ENCODE measurements at places on chromosomes 7 and 10.

DNA sequence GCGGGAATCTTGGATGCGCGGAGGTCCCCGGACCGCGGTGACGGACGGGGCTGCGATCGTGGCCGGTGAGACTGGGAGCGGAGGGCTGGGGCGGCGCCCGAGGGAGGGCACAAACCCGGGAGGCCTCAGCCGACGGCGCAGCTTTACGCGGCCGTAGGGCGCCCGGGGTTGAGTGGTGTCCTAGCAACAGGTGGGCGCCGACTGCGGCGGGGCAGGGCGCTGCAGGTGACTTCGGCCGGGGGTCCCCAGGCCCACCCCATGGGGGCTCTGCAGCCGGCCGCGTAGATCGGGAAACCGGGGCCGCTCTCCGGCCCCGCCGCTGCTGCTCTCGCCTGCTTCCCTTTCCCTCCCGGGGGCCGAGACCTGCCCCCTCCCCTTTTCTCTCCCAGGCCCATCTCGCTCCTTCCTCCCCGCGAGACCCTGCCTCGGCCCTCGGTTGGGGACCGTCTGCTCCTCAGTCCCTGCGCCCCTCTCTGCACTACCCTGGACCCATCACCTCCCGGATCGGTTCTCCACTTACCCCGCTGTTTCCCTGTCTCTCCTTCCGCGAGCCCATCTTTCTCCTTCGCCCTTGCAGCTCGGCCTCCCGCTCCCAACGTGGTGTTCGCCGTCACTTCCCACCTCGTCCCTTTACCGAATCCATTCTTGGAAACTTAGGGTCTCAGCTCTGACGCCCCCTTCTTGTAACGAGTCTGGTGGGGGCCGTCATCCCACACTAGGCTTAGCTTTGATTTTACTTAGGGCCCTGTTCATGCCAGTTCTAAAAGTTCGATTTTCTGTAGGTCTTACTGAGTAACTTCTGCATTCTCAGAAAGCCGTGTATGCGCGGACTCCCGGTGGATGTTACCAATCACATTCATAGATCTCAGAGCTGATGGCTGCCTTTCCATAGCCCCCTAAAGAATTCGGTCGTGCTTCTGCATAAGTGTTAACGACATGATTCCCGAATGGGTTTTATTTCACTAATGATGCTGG lies 18.5 kb upstream of the ACBD5 start:
- DNase-seq, result no peak
- no peaks in the 10 kb centered on the region for H3K36me3 ChIP-seq
- no peak overlapping the region for H3K4me3 ChIP-seq
- peaks cover 31% of the 10 kb centered on the region for H3K27me3 ChIP-seq
- peaks cover 5% of the 10 kb centered on the region for H3K4me1 ChIP-seq

DNA sequence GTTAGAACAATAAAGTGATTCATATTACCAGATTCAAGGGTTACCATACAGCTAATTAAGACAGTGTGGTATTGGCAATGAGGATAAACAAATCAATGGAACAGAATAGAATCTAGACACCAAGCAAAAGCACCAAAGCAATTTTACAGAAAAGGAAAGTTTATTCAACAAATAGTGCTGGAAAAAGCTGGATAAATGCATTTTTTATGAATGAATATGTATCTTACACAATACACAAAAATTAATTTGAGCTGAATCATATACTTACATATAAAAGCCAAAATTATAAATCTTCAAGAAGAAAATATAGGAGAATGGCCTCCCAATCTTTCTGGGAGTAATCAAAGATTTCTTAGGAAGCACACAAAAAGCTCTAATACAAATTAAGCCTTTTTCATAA lies 220.4 kb upstream of the PTN start:
- no peak overlapping the region for H3K4me3 ChIP-seq
- no peaks in the 10 kb centered on the region for H3K27me3 ChIP-seq
- no peak overlapping the region for H3K27ac ChIP-seq
- no peak for DNase-seq

DNA sequence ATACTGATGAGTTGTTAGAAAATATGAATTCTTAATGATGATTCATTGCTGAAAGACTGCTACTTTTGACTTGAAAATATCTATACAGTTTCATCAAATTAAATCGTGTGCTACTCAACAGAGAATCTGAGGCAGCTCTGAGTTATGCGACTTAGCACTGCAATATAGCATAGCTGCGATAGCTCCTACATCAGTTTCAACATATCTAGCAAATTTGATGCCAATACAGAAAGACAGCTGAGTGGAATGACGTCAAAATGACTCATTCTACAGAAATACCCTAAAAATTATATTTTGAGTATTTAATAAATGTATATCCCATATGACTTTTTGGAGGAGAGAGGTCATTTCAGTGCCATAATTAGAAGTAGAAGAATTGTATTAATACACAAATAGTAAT lies 1.1 kb upstream of the TARP start:
- H3K36me3 ChIP-seq, result no peaks in the 10 kb centered on the region
- H3K4me1 ChIP-seq, result no peaks in the 10 kb centered on the region
- H3K4me3 ChIP-seq, result no peak overlapping the region

DNA sequence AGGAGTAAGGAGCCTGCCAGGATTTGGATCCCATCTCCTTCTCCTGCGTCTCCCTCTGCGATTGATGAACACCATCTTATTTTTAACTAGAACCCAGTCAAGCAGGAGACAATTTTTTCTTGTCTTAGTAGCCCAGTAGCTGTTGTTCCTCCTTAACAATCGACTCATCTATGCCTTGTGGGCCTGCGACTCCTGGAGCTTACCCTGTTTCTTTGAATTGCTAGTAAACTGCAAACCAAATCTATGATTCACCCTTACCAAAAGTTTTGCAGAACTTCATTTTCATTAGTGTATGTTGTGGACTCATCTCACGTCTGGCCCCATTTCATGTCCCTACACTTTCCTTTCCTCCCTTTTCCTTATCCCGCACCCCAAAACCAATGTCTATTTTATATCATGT lies 37.7 kb downstream of the TRIL start:
- H3K4me3 ChIP-seq, result no peak overlapping the region
- H3K27ac ChIP-seq, result no peak overlapping the region
- H3K36me3 ChIP-seq, result no peaks in the 10 kb centered on the region
- 0 out of 2 replicates have a peak, but pooled peaks cover 8% of the 10 kb centered on the region for H3K27me3 ChIP-seq
- no peak for DNase-seq

- H3K36me3 ChIP-seq, result no peaks in the 10 kb centered on the region
- no peaks in the 10 kb centered on the region for H3K4me1 ChIP-seq
- no peaks in the 10 kb centered on the region for H3K27me3 ChIP-seq
- H3K27ac ChIP-seq, result no peak overlapping the region
- no peak overlapping the region for H3K4me3 ChIP-seq
Observed at GRCh38 chr7:98656899-98657298, 39.8 kb downstream of the NPTX2 start.

- no peaks in the 10 kb centered on the region for H3K36me3 ChIP-seq
- peaks cover 10% of the 10 kb centered on the region for H3K4me1 ChIP-seq
- H3K27me3 ChIP-seq, result no peaks in the 10 kb centered on the region
Observed at GRCh38 chr10:14740684-14741247, 33.9 kb downstream of the FAM107B start.
